Esophagus squamous epithelium (tissue), 5 donors: ENCODE measurements at places on chromosomes 16 and 17.

DNA sequence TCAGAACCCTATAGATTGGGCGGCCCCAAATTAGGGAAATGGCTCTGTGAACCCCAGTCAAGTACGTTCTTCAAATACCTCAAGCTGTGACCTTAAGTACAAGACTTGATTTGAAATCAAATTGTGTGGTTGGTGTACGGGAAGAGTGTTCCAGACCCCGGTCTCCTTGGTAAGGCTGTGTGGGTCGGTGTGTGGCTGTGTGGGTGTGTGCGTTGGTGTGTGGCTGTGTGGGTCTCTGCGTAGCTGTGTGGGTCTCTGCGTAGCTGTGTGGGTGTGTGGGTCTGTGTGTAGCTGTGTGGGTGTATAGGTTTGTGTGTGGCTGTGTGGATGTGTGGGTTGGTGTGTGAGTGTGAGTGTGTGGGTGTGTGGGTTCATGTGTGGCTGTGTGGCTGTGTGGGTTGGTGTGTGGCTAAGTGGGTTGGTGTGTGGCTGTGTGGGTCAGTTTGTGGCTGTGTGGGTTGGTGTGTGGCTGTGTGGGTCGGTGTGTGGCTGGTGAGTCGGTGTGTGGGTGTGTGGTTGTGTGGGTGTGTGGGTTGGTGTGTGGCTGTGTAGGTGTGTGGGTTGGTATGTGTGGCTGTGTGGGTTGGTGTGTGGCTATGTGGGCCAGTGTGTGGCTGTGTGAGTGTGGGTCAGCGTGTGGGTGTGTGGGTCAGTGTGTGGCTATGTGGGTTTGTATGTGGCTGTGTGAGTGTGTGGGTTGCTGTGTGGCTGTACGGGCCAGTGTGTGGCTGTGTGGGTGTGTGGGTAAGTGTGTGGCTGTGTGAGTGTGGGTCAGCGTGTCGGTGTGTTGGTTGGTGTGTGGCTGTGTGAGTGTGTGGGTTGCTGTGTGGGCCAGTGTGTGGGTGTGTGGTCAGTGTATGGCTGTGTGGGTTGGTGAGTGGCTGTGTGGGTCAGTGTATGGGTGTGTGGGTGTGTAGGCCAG is 238.7 kb upstream of the ZFHX3 start:
- no peak for DNase-seq

GRCh38 chr16:55585631-55586030 is 19.1 kb downstream of the CAPNS2 start:
- no peak for DNase-seq

DNA sequence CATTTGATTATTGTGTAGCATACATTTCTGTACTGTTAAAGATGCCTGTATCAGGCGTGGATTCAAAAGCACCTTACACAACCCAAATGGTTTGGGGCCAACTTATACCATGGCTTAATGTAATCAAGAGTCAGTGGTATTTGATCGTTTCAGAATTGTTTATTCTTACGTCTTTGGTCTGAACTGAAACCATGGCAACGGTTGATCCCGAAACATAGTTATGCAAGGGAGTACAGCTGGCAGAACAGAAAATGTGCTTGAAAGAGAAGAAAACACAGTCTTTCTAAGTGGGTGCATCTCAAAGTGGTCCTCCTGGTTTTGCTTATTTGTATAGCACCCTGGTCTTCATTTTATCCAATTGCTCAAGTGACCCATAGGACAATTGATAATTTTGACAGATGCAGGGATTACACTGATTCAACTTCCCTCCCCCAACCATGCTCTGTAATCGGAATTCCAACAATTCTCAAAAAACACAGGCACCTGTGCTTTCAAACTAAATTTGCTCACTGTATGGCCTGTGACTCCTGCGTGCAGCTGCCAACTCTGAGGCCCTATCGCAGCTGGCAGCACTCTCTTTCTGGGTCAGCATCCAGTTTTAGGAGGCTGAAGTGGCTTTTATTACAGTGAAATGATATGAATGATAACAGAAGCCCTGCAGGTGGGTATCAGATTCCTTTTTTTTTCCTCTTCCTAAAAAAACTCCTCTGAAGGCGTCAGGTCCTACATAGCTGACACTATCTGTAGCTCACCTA is 77.0 kb upstream of the AXIN2 start:
- DNase-seq, result no peak

- no peak for DNase-seq
Measured at GRCh38 chr17:82658331-82658730, 10.1 kb upstream of the WDR45B start.
